ENCODE measurements at places on chromosomes 3 and 15.

DNA sequence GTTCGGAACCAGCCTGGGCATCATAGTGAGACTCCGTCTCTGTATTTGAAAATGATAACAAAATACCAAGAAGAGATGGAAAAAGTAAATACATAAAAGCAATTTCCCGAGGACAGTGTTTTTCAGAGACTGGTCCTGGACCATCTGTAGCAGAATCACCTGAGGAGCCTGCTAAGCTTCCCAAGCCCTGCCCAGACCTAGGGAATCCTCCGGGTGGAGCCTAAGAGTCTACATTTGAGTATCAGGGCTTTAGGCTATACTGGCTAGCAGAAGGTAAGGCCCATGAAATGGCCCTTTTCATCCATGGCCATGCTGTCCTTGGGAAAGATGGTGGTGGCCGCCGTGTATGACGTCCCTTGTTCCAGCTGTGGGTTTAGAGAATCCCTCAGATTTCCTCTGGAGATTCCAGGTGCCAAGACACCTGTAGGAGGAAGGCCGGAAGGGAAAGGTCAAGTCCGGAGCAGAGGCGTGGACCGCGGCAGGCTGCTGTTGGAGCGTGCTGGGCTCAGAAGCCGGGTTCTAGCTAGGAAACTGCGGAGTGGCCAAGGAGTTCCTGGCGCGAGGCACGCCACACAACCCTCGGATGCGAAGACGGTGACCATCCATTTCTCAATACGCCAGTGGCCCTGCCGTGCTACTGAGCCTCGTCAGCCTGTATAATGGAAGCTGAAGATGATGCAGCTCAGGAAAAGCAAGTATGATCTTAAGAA lies 50.9 kb downstream of the TMEM44 start:
- DNase-seq, result no peak

DNA sequence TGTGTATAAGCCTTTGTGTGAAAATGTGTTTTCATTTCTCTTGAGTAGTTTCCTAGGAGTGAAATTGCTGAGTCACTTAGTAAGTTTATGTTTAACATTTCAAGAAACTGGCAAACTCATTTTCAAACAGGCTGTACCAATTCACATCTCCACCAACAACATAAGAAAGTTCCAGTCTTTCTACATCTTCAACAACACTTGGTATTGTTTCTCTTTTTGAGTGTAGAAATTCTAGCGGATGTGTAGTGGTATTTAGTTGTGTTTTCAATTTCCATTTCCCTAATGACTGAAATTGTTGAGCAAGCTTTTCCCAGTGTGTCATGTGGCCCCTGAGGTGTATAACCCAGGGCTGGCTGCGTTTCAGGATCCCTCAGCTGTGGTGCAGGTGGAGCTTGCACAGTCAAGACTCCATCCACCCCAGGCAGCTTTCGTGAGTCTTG lies 258.5 kb downstream of the PDCD6IP start:
- no peak for DNase-seq

DNA sequence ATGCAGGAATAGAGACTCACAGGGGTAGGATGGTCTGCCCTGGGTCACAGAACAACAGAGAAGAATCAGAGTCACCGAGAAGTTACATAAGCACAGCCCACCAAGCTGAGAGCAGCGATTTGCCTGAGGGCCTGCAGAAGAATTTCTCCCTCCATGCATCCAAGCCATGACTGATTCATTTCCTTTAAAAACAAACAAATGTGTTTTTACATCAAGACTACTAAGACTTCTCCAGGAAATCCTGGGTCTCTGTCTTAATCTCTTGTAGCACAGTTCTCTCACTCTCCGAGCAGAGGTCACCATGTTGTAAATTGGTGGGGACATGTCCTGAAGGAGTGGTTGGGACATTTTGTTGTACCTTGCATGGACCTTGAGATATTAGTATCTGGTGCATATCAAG lies 159.8 kb downstream of the THSD4 start:
- no peak for DNase-seq

DNA sequence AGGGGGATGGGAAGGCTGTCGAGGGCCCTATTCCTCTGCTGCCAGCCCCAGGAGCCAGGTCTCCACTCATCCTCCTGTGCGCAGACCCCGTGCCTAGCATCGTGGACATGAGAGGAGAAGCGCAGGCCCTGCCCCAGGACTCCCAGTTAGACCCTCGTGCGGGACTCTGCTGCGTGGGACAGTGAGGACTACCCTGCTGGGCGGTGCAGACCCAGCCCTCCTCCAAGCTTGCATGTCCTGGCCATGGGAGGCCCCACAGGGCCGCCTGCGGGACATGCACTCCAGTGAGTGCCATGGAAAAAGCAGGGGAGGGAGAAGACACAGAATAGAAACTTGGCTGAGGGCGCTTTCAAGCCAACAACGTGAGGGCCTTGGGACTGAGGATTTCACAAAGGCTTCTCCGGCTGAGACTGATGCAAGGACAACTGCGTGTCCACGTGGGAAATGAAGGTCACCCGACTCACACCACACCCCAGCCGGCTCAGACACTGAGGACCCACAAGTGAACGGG lies 62.6 kb upstream of the IQSEC1 start:
- DNase-seq, result no peak

- no peak for DNase-seq
These were observed 300.4 kb downstream of the SV2B start for GRCh38 chr15:91400481-91400880.

DNA sequence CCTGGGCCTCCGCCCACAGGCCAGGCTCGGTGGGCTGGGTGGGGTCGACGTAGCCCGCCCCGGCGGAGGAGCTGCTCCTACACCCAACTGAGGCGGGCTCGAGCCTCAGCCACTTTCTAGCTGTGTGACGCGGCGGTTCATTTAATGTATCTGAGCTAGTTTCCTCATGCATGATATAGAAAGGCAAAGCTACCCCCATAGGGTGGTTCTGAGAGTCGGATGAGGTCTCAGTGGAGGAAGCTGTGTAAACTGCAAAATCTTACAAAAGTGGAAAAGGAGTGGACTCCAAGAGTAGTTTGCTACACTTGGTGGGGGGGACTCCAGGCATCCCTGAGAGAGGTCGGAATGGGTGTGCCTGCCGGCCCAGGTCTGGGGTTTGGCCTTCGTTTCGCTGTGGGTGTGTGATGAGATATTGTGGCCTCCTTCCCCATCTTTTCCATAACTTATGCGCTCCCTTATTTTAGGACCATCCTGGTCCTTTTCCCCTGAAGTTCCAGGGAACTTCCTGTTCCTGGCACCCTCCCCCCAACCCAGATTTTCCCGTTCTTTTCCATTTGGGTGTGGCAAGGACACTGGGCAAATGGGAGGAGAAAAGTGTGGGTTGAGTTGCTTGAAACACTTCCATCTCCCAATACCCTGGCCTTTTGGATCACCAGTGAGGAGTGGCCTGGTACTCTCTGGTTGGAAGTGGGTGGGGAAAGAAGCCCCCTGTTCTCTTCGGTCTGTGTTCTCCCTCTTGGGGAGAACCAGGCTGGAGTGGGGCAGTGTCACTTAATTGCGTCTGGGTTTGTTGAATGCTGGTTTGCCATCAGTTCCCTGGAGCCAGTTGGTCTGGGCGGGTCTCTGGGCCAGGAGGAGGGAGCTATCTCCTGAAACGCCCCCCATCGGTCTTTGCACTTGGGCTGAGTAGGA lies 1.1 kb downstream of the PDIA5 start:
- peak; percentile 69 for DNase-seq

DNA sequence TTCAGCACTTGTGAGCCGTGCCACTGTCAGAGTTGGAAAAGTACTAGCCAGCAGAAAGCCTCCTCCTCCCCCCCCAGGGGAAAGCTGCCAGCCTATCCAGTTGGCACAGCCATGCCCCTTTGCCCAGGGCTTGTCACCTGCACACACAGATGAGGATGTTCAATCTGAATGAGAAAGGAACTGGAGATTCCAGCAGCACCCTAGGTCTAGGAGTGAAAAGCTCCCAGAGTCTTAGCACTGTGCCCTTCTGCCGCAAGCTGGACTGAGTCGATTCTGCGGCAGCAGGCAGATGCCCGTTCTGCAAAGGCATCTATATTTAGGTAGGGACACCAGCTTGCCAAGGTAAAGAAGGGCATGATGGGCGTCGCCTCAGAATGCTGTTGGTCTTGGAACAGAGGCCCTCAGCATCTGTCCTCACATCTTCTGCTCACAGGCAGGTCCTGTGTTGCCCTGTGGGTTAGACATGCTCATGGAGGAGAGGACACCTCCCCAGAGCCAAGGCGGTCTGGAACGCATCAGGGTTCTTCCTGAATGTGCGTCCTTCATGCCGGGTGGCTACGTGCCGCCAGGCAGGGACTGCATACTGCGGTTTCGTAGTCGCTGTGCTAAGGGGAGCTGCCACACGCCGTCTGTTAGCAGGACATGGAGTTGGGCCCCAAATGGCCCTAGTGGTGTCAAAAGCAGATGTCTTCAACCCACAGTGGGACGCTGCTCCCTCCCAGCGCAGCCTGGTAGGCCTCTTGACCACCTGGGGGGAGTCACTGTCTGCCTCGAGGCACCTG lies 109.5 kb downstream of the VGLL4 start:
- no peak for DNase-seq

- no peak for DNase-seq
These were observed 238.0 kb upstream of the EOMES start for GRCh38 chr3:27960133-27960532.

GRCh38 chr3:69948246-69948862 lies 51.2 kb upstream of the SAMMSON start:
- no peak for DNase-seq

DNA sequence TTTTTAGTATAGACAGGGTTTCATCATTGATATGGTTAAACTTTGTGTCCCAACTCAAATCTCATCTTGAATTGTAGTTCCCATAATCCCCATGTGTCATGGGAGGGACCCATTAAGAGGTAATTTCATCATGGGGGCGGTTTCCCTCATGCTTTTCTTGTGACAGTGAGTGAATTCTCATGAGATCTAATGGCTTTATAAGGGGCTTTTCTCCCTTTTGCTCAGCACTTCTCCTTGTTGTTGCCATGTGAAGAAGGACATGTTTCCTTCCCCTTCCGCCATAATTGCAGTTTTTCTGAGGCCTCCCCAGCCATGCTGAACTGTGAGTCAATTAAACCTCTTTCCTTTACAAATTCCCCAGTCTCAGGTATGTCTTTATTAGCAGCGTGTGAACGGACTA lies 20.2 kb upstream of the ZNF710 start:
- no peak for DNase-seq

- no peak for DNase-seq
These were observed 12.6 kb downstream of the ANP32A start for GRCh38 chr15:68808091-68808490.

- peak; percentile 86 for DNase-seq
These were observed at the start of gene ZNF106 for GRCh38 chr15:42490671-42491538. Gene ZNF106, minus strand, starts transcription at chr15:42491141. Its CDS starts 18,852 bp downstream, at chr15:42472289.

GRCh38 chr3:158103887-158104327 lies 2.3 kb downstream of the SHOX2 start:
- DNase-seq, result no peak

GRCh38 chr3:65094723-65095122 lies 406.9 kb upstream of the ADAMTS9 start:
- no peak for DNase-seq

GRCh38 chr15:89105147-89105546 lies 16.9 kb downstream of the ABHD2 start:
- DNase-seq, result no peak

DNA sequence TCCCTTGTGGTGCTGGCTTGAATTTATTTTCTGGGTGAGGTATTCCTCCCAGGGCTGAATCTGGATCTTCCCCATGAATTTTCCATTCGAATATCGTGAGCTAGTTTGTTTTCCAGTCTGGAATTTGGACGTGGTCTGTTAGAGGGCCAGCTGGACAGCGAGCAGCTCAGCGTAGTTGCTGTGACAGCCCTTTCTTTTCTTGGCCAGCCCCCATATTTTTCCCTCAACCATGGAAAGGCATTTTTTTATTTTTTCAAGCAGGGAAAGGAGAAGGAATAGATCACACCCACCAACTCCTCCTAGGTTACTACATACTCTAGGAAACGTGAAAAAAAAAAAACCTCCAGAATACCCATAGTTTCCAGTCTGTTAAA lies 152.0 kb downstream of the KLHL25 start:
- no peak for DNase-seq

GRCh38 chr3:197491923-197492664 lies 63.7 kb downstream of the BDH1 start:
- DNase-seq, result no peak

DNA sequence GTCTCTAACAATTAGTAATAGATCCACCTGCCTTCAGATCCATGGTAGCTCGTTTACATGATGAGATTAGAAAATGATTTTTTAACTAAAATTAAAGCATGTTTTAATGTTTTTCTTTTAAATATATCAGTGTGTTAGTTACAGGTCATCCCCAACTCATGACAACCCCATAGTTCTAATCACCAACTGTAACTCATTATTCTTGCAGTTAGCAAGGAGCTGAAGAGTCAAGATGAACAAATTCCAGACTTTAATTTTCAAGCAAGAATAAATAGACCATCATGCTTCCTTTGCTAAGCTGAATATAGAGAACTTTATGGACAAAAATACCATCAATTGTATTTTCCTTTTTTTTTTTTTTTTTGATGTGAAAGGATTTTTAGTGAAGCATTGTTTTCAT lies 101.1 kb downstream of the TOP2B start:
- no peak for DNase-seq

DNA sequence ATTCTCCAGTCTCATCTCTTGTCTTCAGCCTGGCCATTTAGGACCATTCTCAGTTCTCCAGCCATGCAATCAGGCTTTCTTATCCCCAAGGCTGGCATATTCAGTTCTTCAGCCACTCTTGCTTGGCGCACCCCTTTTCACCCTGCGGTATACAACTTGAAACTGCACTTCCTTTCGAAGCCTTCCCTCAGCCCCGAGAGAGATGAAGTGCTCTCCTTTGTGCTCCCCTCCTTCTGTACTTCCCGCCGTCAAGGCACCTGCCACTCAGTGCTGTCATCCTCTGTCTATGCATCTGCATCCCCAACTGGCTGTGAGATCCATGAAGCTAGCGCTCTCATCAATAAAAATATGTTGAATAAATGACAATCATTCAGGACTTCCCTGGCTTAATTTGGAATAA lies 45.7 kb downstream of the MORC1 start:
- DNase-seq, result no peak

DNA sequence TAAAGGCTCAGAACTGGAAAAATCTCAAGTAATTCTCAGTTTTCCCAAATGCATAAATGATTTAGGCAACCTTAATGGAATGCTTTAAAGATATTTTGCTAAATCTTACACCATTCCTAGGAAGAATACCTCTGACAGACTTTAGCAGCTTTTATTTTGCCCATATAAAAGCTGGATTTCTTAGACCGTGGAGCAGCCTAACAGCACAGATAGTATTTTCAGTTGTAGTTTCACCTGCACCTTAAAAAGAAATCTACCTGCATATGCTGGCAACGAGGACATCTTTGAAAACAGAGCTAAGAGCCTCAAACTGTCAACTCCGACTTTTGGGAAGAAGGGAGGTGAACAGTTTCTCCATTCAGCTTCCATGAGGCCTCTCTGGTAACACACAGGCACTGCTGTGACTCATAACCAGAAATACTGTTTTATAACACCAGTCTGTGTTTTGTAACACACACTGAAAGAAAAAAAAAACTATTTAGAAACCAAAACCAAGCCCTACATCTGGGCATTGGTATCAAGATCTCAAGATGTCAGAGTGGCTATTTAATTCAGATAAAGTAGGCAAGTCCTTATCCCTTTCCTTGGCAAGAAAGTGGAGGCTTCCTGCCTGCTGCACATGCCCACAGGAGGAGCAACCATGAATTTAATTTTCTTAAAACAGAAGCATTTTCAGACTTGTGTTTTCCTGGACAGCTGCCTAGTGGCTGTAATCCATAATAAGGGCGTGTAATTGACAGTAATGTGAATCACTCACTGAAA lies 181.5 kb upstream of the ICE2 start:
- no peak for DNase-seq

- DNase-seq, result no peak
These were observed 28.6 kb upstream of the STXBP5L start for GRCh38 chr3:120879411-120879810.

Data from WERI-Rb-1 (cell line).